ENCODE measurements at places on chromosomes 1 and 21.

GRCh38 chr21:24829397-24829796 is 777.9 kb downstream of the MRPL39 start:
- DNase-seq: no peak

GRCh38 chr1:50667710-50668356 is 244.6 kb upstream of the DMRTA2 start:
- DNase-seq: no peak

GRCh38 chr1:181255270-181255929 is 166.9 kb downstream of the IER5 start:
- DNase-seq: no peak

- DNase-seq: no peak
These were observed 7.0 kb upstream of the POU3F1 start for GRCh38 chr1:38053416-38054091.

All from CD4-positive, alpha-beta T cell (primary cell).